ENCODE measurements at places on chromosomes 12 and 14.

DNA sequence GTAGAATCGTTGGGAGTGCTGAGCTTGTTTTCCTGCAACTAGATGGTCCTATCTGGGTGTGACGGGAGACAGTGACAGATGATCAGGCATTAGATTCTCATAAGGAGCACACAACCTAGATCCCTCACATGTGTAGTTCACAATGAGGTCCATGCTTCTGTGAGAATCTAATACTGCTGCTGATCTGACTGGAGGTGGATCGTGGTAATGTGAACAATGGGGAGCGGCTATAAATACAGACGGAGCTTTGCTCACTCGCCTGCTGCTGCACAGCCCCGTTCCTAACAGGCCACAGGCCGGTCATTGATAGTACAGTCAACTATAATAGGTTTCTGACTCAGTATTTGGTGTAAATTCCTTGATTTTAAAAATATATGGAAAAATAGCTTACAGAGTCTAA is 138.8 kb downstream of the GLT1D1 start:
- no peak for DNase-seq

DNA sequence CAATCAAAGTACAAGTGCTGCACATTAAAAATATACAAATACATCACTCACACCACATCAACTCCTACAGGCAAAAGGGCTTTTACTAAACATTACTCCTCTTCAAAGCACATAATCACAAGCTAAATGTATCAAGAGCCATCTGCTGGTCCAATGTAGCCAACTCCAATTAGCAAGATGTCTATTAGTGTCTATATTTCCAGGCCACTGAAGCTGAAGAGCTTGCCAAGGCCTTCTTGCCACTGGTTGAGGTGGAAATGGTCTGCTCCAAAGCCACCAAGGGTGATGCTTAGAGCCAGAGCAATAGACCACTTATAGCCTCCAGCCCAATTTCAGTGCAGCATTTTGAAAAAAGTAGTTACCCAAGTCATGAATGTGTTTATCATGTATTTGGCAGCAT is 54.4 kb downstream of the RASSF9 start:
- DNase-seq: no peak

DNA sequence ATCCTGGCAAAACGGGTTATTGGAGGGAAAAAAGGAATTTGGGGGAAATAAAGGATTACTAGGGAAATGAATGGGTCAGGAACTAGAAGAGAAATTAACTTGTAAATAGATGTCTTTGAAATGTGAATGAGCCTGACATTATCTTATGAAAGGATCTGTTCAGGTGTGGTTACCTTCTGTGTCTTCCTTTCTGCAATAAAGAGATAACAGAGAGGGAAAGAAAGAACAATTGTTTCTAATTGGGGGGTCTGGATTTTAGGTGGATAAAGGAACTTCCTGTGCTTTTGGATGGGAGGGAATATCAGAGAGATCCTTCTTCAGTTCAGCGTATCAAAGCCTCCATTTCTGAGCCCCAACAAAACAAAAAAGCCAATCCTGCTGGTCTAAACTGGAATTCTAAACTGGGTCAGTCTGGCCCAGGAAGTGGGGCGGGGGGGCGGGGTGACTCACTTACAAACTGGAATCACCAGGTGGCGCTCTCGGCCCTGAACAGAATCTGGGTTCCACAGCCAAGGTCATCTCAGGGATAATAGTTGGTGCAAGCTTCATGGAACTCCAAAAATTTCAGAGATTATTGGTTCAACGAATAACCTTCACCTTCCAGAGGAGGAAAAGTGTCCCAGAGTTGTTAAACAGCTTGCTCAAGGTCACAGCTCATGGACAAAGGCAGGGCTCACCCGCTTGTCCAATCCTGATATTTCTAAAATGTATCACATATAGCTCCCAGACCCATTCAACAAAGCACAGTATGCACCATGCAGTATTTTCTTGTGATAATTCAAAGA is 15.2 kb upstream of the PEBP1 start:
- no peak for DNase-seq

GRCh38 chr12:122394626-122395194 is 27.8 kb downstream of the CLIP1 start:
- DNase-seq: no peak

DNA sequence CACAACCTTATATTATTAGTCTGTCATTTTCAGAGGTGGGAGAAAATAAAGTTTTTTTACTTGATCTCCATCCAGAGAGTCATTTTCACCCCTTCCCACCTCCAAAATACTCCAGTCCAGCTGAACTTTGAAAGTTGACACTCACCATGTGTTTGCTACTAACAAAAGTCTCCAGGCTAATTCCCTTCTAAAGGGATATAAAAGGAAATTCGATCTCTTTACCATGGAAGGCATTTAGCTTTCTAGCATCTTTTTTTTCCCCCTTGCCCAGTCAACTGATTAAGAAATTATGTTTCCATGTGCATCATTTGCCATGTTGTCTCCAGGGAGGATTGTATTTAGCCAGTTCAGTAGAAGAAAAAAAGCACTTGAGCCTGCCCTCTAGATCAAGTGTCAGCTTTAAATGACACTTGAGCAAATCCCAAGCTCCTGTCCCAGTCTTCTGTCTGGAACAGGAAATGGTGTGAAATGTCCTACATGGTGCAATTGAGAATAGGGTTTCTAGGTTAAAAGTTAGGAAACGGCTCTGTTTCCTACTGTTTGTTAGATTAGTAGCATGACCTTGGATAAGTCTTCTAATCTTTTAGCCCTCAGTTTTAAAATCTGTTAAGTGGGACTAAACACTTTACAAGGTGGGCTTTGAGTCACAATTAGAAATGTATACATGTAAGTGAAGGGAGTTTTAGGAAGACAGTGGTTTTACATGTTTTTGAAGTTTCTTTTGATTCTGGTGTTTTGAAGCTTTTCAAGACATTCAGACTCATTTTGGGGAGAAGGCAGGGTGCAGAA is 67.2 kb downstream of the GNS start:
- no peak for DNase-seq

- DNase-seq: no peak
Measured at GRCh38 chr12:28222081-28222700, 31.9 kb downstream of the CCDC91 start.

GRCh38 chr12:73225371-73225937 is 953.3 kb downstream of the TRHDE start:
- no peak for DNase-seq

DNA sequence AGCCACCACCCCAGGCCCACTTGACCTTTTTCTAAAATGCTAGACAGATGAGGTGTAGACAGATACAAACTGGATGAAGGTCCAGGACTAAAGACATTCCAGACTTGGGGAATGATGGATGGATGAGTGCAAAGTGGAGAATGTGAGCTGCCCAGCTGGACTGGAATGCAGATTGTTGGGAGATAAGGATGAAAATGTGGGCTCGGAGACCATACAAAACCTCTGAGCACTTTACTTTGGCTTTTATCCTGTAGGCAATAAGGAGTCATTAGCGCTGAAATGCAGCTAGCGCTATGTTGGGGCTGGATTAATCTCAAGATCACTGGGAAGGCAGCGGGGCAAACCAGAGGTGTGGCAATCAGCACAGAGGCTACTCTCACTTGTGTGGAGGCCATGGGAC is 64.7 kb upstream of the GNPNAT1 start:
- DNase-seq: no peak

- DNase-seq: no peak
Measured at GRCh38 chr12:48061938-48062719, 43.8 kb downstream of the SENP1 start.

DNA sequence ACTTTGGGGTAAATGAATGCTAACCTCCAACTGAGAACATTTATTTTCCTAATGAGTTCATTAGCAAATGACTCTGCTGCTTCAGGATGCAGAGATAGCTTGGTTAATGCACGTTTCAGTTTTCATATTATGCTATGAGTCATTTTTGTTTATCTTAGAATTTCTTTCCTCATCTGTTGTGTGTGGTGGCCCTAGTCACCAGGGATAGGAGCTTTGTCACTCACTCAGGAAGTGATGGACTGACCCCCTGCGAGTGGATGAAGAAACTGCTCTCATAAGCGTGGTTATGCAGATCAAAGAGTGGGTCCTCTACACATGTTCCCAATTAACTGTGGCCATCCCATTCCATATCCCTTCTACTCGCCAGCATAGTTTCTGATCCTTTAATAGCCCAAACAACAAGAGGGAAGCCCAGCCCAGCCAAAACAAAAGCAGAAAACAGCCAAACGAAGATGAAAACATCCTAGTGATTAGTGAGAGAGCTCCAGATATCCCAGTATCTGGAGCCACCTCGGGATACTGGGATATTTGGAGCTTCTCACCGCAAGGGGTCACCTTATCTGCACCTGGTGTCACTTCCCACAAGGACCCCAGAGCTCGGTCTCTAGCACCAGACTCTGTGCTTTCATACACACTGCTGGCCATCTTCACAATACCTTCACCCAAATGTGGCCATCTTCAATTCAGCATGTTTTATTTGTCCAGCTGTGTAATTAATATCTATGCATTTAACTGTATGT is 8.6 kb downstream of the TC2N start:
- DNase-seq: no peak

DNA sequence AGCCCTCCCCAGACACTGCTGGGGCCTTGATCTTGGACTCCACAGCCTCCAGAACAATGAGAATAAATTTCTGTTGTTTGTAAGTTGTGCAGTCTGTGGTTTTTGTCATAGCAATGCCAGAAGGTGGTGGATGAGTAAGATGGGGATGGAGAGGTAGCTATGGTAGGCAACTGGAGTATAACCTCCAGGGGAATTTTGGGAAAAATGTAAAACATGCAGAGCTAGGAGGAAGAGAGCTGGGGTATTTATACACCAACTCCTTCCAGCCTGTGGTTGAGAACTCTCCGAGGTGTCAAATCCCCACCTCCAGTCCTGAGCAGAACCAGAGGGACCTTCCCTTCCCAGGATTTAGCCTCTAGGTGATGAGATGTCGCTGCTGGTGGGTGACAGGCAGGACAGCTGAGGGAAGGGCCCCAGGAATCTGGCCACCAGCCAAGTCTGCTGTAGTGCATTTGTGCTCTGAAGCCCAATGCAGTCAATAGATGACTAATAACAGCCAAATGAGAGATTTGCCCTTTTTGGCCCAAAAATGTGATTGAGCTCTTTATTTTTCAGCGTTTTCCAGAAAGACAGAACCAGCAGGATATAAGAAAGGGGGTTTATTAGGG is 19.1 kb upstream of the CEP170B start:
- no peak for DNase-seq

DNA sequence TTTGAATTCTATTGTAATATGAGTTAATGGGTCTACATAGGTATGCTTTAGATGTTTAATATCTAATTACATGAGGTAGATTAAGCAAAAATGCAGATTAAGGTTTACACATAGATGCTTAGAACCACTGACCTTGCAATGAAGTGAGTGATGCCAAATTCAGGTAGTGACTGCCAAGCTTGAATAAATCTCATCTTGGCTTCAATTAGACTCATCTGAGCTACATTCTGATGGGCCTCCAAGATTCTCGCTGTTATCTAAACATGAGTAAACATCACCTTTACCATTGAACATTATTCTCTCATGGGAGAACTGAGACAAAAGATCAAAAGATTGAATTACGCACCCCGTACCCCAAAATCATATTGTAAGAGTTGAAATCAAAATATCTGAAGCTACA is 68.8 kb upstream of the GNPNAT1 start:
- DNase-seq: no peak

GRCh38 chr14:79278286-79278797 is 933.0 kb downstream of the DIO2 start:
- DNase-seq: no peak

DNA sequence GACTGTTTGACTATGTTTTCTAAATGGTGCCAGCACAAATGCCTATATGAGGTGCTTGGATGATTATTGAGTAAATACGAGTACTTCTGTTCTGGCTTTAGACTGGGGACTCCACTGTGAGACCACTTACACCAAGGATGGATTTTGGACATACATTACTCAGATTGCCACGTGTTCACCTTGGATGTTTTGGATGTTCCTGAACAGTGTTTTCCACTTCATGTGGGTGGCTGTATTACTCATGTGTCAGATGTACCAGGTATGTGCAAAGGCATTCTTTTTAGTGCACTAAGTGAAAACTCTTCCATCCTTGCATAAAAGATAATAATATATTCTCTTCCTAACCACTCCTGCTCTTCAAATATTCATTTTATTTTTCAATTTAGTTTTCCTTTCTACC is 30.7 kb downstream of the CSRP2 start:
- no peak for DNase-seq

- no peak for DNase-seq
Measured at GRCh38 chr14:69684461-69685217, 73.2 kb downstream of the SUSD6 start.

- no peak for DNase-seq
Measured at GRCh38 chr12:125382926-125383325, 317.7 kb downstream of the AACS start.

DNA sequence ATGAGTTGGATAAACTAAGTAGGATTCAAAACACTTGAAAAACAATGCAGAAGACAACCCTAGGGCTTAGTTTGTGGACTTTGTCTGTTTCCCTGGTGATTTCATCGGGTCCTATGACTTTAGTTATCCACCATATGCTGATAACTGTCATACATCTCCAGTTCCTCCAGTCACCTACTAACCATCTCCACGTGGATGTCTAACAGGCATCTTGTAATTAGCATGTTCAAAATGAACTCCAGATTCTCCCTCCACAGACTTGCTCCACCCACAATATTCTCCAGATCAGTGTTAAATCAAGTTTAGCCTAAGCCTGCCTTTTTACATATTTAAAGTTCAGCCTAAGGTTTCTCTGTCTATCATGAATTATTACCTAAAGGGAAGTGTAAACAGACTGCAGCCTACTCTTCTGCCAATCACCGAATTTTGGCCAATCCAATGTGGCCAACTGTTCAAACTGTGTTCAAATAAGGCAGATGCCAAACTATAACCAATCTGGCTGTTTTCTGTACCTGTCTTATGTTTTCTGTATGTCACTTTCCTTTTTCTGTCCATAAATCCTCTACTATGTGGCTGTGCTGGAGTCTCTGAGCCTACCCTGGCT is 87.1 kb downstream of the PAX9 start:
- DNase-seq: no peak

DNA sequence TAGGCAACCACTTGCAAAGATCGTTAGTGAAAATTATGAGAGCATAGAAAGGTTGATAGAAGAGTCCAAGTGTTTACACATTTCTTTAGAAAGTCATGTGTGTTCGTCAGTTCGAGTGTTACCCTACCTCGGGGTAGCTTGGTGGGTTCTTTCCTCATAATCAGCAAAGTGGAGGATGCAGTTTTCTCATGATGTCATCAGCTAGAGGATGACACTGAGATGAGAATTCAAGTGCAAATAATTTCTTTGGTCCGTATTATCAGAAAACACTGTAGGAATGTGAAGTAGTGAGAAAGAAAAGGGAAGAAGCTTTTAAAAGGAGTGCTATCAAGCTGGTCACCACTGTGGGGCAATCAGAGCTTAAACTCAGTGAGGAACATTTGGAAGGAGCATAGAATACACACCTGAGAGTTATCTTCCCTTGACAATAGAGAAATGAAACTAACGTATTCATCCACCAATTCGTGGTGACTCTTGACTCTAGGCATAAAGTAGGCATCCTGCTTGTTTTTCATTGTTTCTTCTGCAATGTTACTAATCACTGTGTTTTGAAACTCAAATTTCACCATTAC is 1340.9 kb upstream of the TMEM132C start:
- DNase-seq: no peak

GRCh38 chr12:112307317-112308011 is 74.8 kb downstream of the HECTD4 start:
- no peak for DNase-seq

GRCh38 chr12:66235626-66236281 is 46.7 kb downstream of the IRAK3 start:
- no peak for DNase-seq

- DNase-seq: no peak
Measured at GRCh38 chr12:110816248-110816647, 30.5 kb upstream of the CCDC63 start.

- DNase-seq: no peak
Measured at GRCh38 chr14:101620031-101620788, 58.9 kb downstream of the DIO3 start.
